Stimulated activated CD8-positive, alpha-beta memory T cell treated with anti-CD3 and anti-CD28 coated beads, Interleukin-7, amount 100 ng/mL, for 1 hour (primary cell): ENCODE measurements at places on chromosomes 3 and 15.

GRCh38 chr3:154018100-154018696 is 103.0 kb upstream of the ARHGEF26 start:
- no peak for DNase-seq

GRCh38 chr3:146861262-146861661 is 256.1 kb upstream of the PLSCR5 start:
- DNase-seq: no peak

- DNase-seq: no peak
Measured at GRCh38 chr15:90644952-90645725, 72.0 kb upstream of the BLM start.

DNA sequence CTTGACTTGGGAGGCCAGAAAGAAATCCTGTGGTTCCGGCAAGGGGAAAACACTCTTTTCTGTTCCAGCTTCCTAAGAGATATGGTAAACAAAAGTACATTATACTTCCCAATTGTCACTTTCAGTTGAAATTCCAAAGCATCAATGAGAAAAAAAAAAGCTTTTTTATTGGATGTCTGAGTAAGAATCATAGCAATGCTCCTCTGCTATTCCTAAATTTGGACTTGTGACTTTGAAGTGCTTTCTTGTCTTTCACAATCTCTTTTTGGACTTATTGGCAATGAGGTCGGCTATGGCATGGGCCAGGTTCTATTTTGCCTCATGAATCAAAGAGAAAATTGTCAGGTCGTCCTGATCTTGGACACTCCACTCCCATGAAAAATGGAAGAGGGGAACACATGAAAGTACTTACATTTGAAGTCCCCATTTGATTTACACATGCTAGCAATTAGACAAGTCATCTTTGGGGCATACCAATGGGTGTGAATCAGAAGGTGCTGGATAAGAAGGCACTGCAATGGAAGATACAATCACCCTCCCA is 170.5 kb downstream of the GREM1 start:
- DNase-seq: no peak

GRCh38 chr3:179081885-179082284 is 10.3 kb upstream of the ZMAT3 start:
- no peak for DNase-seq

DNA sequence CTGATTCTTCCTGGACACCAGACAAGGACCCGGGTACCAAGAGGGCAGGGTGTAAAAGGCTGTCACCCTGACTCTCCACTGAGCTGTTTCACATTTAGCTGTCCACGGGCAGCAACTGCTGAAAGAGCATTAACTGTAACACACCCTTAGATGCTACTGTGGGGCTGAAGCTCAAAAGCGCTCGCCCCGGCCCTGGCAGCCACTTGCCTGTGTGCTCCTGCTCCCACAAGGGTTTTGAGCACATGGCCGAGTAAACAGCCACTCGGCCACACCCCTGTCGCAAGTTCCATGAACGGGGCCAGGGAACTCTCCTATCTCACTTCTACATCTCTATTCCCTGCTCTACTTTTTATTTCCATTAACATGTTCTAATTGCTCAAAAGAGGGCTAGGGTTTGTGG is 421.7 kb downstream of the TUSC7 start:
- no peak for DNase-seq

- no peak for DNase-seq
Measured at GRCh38 chr3:167777356-167777755, 41.8 kb downstream of the SERPINI1 start.
